Uterus (tissue), 4 donors: ENCODE measurements at places on chromosomes 7 and 10. TPM values are rescaled to one million over a fixed set of nuclear protein-coding genes. Genes with fewer than 3 reads are reported as not detected.

- no peaks in the 10 kb centered on the region for H3K36me3 ChIP-seq
- H3K4me3 ChIP-seq, result no peak overlapping the region
- DNase-seq, result no peak
Observed at GRCh38 chr10:10847387-10847786, 170.3 kb upstream of the CELF2 start.

- no peaks in the 10 kb centered on the region for H3K27me3 ChIP-seq
- no peak overlapping the region for H3K4me3 ChIP-seq
- DNase-seq, result no peak
- no peak overlapping the region for H3K27ac ChIP-seq
- H3K36me3 ChIP-seq, result no peaks in the 10 kb centered on the region
Observed at GRCh38 chr10:97828721-97829120, 20.9 kb upstream of the GOLGA7B start.

- H3K27ac ChIP-seq, result no peak overlapping the region
- H3K36me3 ChIP-seq, result no peaks in the 10 kb centered on the region
- H3K27me3 ChIP-seq, result no peaks in the 10 kb centered on the region
- H3K4me1 ChIP-seq, result no peaks in the 10 kb centered on the region
Observed at GRCh38 chr10:124010024-124010423, 83.4 kb downstream of the CHST15 start.

DNA sequence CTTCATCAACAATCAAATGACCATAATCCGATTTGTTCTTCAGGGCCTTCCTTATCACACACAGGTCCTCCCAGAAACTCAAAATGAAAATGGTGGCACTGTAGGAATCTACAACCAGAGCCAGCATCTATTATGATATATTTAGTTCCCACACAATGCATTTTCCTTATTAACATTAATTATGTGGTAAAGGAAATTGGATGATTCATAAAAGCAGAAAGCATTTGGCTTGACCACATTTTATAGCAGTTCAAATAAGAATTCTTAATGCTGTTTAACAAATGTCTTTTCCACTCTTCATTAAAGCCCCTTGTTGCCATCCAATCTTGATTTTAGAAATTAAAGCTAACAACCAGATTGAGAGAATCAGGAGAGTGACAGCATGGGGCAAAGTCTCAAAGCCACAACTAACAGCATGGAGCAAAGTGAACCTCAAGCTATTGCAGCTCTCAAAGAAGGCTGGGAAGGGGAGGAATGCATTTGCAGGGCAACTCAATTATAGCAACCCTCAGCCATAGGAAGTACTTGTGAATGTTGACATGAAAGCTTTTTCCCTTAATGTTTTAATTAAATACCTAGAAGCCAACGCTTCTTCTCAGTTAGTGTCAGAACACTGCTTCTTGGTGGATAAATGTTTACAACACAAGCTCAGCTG, 549.1 kb downstream of the NXPH1 start:
- no peaks in the 10 kb centered on the region for H3K27me3 ChIP-seq
- no peak for DNase-seq
- no peaks in the 10 kb centered on the region for H3K4me1 ChIP-seq
- H3K36me3 ChIP-seq, result no peaks in the 10 kb centered on the region

DNA sequence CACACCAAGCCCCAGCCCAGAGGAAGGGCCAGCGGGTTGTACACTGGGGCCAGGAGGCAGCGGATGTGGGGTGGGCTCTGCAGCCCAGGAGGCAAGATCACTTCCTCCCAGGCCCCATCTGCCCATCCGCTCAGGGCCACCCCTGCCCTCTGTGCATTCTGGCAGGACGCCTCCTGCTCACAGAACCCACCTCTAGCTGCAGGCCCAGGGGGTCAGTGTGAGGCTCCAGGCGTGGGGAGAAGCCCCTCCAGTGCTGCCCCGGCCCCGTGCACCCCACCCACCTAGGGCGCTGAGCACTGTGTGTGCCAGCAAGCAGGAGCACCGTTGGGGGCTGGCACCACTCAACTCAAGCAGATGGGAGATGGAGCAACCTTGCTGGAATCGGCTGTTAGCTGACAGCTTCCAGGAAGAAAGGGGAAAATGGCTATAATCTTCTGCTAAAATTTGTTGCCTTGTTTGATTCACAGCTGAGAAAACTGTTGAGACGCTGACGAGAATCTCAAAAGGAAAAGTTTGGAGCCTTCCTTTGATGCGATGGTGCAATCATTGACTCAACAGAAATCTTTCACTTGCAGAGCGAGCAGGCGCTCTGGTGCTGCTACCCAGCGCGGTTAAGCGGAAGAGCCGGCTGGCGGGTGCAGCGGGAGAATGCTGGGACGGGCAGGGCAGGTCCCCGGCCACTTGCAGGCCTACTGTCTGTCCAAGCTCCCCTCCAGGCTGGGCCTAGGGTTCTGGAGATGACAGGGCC, 276.1 kb downstream of the ELFN1 start:
- no peaks in the 10 kb centered on the region for H3K4me1 ChIP-seq
- H3K27me3 ChIP-seq, result no peaks in the 10 kb centered on the region
- no peak overlapping the region for H3K27ac ChIP-seq
- no peaks in the 10 kb centered on the region for H3K36me3 ChIP-seq
- no peak for DNase-seq

- H3K27ac ChIP-seq, result peak overlapping the region; percentile 77
- no peak for DNase-seq
- H3K4me3 ChIP-seq, result no peak overlapping the region
- no peaks in the 10 kb centered on the region for H3K27me3 ChIP-seq
- no peaks in the 10 kb centered on the region for H3K36me3 ChIP-seq
- peaks cover 13% of the 10 kb centered on the region for H3K4me1 ChIP-seq
Observed at GRCh38 chr7:47215640-47216039, 366.3 kb downstream of the TNS3 start.

DNA sequence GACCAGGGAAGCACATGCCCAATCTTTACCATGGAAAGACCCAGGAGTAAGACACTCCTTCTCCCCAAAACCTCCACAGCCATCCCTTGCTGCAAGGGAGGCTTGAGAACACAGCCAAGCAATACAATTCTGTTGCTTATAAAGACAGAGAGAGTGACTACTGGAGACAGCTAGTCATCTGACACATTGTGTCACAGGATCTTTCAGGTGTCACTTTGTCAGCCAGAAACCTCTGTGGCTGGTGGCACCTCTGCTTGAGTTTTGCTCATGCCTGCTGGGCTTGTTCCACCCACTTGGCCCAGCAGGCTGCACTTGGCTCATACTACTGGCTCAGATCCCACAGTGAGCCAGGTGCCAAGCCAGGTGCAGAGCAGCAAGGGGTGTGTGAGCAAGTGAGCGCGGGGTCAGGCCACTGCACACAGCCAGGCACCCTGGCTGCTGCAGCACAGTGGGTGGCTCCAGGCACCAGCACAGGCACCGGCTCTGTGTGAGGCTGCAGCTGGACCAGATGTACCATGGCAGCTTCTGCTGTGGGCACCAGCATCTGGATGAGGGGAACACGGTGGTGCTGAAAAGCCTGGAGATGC, 12.4 kb upstream of the PRLHR start:
- H3K27ac ChIP-seq, result no peak overlapping the region
- H3K4me1 ChIP-seq, result no peaks in the 10 kb centered on the region
- H3K27me3 ChIP-seq, result no peaks in the 10 kb centered on the region
- no peak overlapping the region for H3K4me3 ChIP-seq

GRCh38 chr10:55852900-55853299, 508.2 kb downstream of the ZWINT start:
- no peaks in the 10 kb centered on the region for H3K4me1 ChIP-seq
- H3K27me3 ChIP-seq, result no peaks in the 10 kb centered on the region
- no peaks in the 10 kb centered on the region for H3K36me3 ChIP-seq

DNA sequence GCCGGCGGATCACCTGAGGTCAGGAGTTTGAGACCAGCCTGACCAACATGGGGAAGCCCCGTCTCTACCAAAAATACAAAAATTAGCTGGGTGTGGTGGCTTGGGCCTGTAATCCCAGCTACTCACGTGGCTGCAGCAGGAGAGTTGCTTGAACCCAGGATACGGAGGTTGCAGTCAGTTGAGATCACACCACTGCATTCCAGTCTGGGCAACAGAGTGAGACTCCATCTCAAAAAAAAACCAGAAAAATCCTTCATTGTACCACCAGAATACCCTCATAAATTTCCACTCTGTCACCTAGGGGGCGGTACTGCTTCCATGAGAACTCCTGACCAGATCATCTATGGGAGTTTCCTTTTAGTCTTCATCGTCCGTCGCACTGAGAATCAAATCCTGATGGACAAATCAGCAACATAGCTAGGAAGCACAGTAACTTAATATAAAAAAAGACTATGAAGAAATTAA, 225.8 kb upstream of the KLF14 start:
- no peaks in the 10 kb centered on the region for H3K36me3 ChIP-seq
- no peaks in the 10 kb centered on the region for H3K4me1 ChIP-seq
- peak overlapping the region; percentile 44 for H3K27ac ChIP-seq
- no peaks in the 10 kb centered on the region for H3K27me3 ChIP-seq
- DNase-seq, result no peak
- no peak overlapping the region for H3K4me3 ChIP-seq

DNA sequence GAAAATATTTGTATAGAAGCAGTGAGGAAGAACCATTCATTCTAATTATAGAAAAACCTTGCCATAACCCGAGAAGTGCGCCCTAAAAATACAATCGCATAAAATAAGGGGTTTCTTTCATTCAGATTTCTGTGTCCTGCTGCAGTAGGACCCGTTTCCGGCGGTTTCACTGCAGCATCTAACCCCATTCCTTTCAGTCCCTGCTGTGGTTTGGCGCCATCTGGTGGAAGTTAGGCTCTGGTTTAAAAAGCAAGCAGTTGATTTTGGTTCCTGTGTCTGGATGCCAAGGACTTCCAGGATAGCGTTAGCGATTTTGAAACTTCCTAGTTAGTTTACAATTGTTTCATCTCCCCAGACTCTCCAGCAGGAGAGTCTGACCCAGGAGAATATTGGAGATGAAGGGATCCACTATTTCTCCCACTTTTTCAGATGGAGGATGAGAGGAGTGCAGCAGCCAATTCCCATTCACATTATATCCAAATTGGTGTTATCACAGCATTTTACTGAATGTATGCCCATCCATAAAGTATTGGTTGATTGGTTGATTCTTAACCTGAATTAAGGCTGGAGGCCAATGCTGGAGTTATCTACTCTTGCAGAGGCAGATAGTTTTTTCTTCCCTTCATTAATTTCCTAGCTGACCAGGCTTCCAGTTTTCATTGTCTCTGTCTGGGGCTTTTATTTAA, 128.8 kb upstream of the CACNA2D1 start:
- no peaks in the 10 kb centered on the region for H3K27me3 ChIP-seq
- H3K36me3 ChIP-seq, result no peaks in the 10 kb centered on the region
- peak; percentile 80 for DNase-seq

- no peak for DNase-seq
- H3K4me3 ChIP-seq, result no peak overlapping the region
- H3K36me3 ChIP-seq, result no peaks in the 10 kb centered on the region
- H3K27ac ChIP-seq, result peak overlapping the region; percentile 23
- no peaks in the 10 kb centered on the region for H3K4me1 ChIP-seq
Observed at GRCh38 chr7:121369462-121369861, 26.6 kb downstream of the FAM3C start.

DNA sequence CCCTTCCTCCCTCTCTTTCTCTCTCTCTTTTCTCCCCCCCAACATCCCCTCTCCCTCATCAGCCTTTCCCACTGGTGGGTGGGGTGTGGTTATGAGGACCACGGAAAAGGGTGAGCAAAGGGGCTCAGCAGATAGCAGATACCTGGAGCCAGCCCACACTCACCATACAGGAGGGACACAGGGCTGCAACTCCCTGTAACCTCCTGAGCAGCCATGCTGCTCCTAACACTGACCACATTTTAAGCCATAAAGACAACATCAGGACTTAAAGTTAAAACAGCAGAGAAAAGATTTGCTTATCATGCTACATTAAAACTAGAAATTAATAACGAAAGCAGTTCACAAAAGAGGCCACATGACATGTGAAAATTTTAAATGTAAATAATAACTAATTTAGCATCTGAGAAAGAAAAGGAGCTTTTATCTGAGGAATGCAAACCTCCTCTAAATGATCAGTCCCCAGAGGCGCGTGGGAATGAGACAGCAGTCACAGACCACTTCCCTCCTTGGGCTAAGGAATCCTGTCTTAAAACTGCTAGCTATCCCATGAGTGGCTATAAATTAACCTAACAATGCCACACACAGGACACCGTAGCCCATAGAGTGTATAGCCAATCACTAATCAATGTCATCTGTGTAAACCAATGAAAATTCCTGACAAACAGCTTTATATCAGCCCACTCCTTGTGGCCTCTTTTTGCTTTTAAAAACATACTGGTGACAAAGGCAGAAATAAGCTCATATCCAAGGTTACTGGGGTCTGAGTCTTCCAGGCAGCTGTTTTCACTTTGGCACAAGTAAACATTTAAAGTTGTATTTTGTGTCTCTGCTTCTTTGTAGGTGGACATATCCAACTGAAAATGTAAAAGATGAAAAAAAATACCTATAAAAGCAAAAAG, 33.3 kb downstream of the PKD1L1 start:
- no peak overlapping the region for H3K4me3 ChIP-seq
- no peak overlapping the region for H3K27ac ChIP-seq
- no peaks in the 10 kb centered on the region for H3K27me3 ChIP-seq
- H3K36me3 ChIP-seq, result no peaks in the 10 kb centered on the region
- H3K4me1 ChIP-seq, result no peaks in the 10 kb centered on the region
- DNase-seq, result no peak

DNA sequence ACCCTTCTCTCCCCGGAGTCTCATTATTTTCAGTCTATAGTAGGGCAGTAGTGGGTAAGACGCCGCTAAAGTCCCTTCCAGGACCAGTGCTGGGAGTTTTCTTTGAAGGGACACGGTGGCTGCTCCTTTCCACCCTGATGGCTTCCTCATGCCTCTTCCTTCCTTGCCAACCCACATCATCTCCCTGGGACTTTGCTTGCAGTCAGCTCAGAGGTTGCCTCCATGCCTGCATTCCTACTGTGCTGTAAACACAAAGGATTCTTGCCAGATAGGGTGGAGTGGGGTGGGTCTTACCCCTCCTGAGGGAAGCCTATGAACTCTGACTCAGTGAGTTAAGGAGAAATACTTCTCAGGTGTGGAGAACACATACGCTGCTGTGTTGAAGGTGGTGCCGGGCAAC, 59.9 kb upstream of the IGFBP3 start:
- no peaks in the 10 kb centered on the region for H3K27me3 ChIP-seq
- no peak overlapping the region for H3K27ac ChIP-seq

- H3K4me1 ChIP-seq, result peaks cover 5% of the 10 kb centered on the region
- peak overlapping the region; percentile 10 for H3K4me3 ChIP-seq
- H3K27me3 ChIP-seq, result no peaks in the 10 kb centered on the region
- peak; percentile 27 for DNase-seq
- H3K27ac ChIP-seq, result no peak overlapping the region
- no peaks in the 10 kb centered on the region for H3K36me3 ChIP-seq
Observed at GRCh38 chr7:44145479-44145968, 4.4 kb upstream of the MYL7 start.

GRCh38 chr10:59332581-59332980, 29.8 kb downstream of the FAM13C start:
- no peak for DNase-seq
- H3K4me3 ChIP-seq, result no peak overlapping the region
- H3K27ac ChIP-seq, result no peak overlapping the region
- H3K27me3 ChIP-seq, result no peaks in the 10 kb centered on the region
- H3K4me1 ChIP-seq, result peaks cover 5% of the 10 kb centered on the region
- H3K36me3 ChIP-seq, result no peaks in the 10 kb centered on the region

- H3K27ac ChIP-seq, result no peak overlapping the region
- H3K4me3 ChIP-seq, result no peak overlapping the region
- H3K27me3 ChIP-seq, result no peaks in the 10 kb centered on the region
- no peak for DNase-seq
Observed at GRCh38 chr10:49329146-49329505, 30.2 kb downstream of the C10orf71 start.

Gene HDAC9
- total RNA-seq, result 96.2 TPM

Gene KCP
- not detected for total RNA-seq

Gene CARD11
- not detected for total RNA-seq

Gene ASCC1
- total RNA-seq, result 156 TPM

Gene SLC16A9
- total RNA-seq, result 18.2 TPM
